ENCODE measurements at places on chromosomes 5 and 9.

DNA sequence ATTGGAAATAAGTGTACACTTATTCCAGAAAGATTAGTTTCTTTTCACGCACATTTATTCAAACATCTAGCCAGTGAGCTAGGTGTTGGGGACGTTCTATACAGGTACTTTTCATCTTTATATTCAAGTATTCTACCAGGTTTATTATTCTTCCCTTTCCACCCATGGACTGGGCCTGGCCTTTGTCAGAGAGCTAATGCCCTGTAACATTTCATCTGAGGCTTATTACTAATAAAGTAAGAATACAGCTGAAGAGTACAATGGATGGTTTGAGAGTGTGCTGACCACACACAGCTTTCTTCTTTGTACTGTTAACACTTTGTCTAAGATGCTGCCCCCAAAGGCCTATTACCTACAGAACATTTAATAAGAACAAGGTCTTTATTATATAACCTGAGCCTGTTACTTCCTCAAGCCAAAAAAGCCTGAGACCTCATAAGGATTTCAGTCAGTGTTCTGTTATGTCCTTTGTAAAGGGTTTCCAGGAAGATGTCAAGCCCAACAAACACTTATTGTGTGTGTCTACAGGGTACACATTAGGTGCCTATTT, 93.5 kb downstream of the ZNF608 start:
- no peak for DNase-seq

GRCh38 chr5:2892466-2893000, 141.1 kb upstream of the IRX2 start:
- DNase-seq = no peak

- DNase-seq = peak; percentile 73
Observed at GRCh38 chr5:147464211-147464610, 45.7 kb downstream of the DPYSL3 start.

DNA sequence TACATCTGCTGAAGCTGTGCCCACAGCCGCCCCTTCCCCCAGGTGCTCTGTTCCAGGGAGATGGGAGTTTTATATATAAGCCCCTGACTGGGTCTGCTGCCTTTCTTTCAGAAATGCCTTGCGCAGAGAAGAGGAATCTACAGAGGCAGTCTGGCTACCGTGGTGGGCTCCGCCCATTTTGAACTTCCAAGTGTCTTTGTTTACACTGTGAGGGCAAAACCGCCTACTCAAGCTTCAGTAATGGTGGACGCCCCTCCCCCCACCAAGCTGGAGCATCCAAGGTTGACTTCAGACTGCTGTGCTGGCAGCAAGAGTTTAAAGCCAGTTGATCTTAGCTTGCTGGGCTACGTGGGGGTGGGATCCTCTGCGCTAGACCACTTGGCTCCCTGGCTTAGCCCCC, 41.3 kb downstream of the RANBP17 start:
- DNase-seq = no peak

DNA sequence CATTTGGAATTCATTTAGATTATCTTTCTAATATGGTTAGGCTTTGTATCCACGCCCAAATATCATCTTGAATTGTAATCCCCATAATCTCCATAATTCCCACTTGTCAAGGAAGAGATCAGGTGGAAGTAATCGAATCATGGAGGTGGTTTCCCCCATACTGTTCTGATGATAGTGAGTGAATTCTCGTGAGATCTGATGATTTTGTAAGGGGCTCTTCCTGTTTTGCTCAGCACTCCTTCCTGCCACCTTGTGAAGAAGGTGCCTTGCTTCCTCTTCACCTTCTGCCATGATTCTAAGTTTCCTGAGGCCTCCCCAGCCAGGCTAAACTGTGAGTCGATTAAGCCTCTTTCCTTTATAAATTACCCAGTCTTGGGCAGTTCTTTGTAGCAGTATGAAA, 527.5 kb upstream of the ARRDC3 start:
- DNase-seq = no peak

DNA sequence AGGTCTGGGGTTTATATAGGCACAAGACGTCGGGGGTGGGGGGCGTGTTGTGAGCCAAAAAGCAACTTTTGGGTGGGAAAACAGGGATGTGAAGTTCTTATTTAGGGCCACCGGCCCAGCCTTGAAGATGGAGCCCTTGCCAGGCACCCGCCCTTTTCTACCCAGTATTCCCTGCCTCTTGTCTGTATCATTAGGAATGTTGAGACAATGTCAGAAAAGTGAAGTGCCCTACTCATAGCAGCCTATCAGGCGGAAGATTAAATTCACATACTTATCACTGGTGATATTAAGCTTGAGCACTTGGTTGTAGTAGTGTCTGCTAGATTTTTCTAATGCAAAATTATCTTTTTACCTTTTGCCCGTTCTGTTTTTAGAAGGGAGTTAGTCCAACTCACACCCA, 293.5 kb downstream of the CDH10 start:
- DNase-seq = no peak

DNA sequence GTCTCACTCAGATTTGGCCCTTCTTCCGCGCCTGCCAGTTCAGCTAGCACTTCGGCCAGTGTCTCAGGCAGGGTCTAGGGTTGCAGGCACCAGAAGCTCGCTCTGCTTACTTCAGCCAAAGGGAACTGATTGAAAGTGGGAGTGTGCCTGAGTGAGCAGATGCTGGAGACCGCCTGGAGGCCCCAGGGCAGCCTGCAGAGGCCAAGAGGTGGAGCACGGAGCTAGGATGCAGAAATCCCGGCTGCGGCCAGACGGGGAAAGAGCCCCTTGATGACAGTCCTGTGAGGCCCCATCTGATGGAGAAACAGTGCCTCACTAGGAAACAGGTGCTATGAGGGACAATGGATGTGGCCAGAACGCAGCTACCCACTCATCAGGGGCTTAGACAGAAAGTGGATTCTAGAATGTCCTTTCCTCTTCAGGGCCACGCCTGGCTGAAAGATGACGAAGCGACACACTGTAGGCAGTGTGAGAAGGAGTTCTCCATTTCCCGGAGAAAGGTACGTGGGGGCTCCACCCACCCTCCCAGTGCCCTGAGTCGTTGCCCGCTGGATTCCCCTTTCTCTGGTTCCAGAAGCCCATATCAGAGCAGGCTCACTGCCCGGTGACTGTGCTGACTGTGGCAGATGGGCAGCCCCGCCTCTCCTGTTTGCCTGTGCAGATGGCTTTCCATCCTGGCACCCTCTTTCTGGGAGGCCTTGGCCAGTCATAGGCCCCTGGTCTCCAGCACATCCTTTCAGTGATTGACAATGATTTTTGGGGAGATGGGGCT, 16.1 kb downstream of the HNRNPH1 start:
- no peak for DNase-seq

- DNase-seq = peak; percentile 30
Observed at GRCh38 chr5:123450640-123451039, 27.4 kb upstream of the CEP120 start.

DNA sequence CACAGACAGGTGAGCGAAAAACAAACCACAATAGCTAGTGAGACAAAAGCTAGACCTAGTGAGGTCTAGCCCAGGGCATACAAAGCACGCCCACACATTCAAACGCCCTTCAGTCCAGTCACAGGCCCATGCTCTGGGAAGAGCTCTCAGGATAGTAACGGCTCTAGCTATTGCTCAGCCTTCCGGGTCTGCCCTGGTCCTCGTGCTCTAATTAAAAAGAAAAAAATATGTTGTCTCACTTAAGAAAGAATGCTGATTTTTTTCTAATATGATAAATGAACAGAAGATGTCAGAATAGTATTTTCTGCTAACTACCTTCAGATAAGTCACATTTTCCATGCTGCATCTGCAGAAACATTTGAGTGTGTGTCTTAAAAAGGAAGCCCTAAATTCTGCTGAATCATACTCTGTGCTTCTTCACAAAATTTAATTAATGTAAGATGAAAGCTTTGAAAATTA, 94.5 kb downstream of the PLPP1 start:
- DNase-seq = peak; percentile 79

DNA sequence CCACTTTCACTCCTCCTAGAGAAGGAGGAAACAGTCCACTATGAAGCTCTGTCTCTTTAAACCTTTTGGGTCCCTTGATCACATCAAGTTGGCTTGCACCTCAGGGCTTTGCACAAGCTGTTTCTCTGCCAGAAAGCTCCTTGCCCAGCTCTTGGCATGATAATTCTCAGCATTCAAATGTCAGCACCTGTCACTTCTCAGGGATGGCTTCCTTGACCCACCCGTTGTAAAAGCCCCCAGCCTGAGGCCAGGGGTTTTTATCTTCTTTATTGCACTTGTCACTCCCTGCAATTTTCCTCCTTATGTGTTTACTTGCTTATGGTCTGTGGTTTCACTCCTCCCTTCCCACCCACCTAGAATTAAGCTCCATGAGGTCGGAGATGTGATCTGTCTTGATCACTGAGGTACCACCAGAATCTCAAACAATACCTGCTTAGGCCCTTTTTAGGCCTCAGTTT, 200.7 kb upstream of the TBC1D2 start:
- DNase-seq = no peak

DNA sequence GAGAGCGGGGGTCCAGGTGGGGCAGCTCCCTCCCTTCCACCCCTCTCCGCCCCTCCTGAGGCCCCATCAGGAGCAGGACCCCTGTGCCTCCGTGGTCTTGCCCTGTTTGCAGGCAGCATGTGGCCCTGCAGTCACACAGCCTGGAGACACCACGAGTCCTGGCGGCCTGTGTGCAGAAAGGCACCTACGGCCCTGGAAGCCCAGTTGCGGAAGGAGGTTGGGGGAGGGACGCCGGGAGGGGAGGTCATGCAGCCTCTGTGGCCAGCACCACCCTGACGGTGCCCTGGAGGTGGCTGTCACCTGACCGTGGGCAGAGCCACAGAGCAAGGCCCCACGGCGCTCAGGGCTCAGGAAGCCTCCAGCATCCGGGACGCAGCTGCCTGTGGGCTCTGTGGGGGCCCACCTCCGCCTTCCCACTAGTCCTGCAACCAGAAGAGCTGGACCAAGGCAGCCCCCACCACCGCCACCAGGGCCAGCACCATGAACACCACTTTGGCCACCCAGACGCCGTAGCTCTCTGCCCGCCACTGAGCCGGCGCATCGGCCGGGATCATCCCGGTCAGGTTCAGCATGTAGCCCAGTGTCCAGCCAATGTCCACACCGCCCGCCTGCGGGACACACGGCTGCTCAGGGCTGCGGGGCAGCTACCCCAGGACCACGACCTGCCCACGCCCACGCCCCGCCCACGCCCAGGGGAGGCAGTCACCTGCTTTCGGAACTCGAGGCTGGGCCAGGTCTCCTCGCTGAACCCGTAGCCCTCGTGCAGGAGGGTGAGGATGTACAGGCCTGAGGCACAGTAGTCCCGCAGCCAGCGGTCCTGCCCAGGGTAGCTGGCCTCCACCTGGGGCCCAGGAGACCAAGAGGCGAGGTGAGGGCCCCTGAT, 6.4 kb downstream of the ENTPD8 start:
- DNase-seq = no peak

DNA sequence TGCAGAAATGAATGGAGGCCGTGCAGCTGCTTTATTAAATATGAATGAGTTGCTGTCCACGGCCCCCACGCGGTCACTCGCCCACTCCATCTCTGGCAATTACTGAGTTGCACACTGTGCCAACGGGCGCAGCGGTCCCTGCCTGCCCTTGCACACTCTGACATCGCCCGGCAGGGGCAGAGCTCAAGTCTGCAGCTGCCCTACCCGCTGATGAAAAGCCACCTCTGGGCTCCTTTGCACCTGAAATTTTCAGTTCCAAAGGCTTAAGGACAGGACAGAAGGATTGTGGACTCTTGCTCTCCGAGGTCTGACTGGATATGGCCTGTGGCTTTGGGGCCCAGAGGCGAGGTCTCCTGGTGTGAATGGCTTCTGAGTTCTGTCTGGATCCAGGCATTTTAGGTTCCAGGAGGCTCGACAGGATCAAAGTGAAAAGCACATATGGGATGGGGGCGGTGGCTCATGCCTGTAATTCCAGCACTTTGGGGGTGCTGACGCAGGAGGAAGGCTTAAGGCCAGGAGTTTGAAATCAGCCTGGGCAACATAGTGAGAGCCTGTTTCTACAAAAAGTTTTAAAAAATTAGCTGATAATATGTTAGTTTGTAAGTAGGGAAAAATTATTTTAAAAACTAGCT, 201.8 kb downstream of the PAX5 start:
- DNase-seq = no peak

GRCh38 chr5:150560401-150561191, 52.7 kb downstream of the NDST1 start:
- peak; percentile 79 for DNase-seq

GRCh38 chr5:132808448-132808847, 4.7 kb upstream of the SOWAHA start:
- DNase-seq = no peak

- no peak for DNase-seq
Observed at GRCh38 chr5:167863883-167864282, 427.6 kb upstream of the WWC1 start.

DNA sequence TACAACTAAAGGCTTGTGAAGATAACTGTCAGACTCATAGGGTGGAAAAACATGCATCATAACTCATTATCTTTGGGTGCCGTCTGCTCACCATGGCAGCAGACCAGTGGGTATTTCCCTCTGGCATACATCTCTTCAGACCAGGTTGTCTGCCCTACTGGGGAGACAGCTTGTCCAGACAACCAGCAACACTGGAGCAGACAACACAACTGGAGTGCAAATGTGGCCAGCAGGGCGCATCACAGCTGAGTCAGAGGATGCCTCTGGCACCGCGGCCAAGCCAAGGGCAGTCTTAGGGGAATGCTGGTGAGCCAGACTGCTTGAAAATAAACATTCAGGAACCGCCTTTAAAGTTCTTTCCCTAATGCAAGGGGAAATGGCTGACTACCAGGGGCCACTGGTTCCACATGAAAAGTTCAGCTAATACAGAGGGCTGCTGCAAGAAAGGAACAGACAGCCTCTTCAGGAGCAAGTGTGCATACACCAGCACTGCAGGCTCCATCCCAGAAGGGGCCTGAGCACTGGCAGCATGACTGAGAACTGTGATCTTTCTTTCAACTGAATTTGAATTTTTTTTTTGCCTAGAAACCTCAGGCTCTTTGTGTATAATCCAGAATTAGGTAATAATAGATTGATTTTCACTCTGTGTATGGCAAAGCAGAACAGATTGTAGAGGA, 77.3 kb downstream of the MAMDC2 start:
- peak; percentile 98 for DNase-seq

GRCh38 chr5:152094060-152094459, 169.4 kb upstream of the GLRA1 start:
- DNase-seq = no peak

GRCh38 chr5:142275496-142275895, 49.3 kb downstream of the SPRY4 start:
- no peak for DNase-seq

- no peak for DNase-seq
Observed at GRCh38 chr5:160266044-160266443, 36.7 kb downstream of the FABP6 start.

- DNase-seq = no peak
Observed at GRCh38 chr5:65802080-65802479, 80.1 kb downstream of the NLN start.

GRCh38 chr9:24464319-24464951, 81.3 kb downstream of the IZUMO3 start:
- DNase-seq = peak; percentile 16

DNA sequence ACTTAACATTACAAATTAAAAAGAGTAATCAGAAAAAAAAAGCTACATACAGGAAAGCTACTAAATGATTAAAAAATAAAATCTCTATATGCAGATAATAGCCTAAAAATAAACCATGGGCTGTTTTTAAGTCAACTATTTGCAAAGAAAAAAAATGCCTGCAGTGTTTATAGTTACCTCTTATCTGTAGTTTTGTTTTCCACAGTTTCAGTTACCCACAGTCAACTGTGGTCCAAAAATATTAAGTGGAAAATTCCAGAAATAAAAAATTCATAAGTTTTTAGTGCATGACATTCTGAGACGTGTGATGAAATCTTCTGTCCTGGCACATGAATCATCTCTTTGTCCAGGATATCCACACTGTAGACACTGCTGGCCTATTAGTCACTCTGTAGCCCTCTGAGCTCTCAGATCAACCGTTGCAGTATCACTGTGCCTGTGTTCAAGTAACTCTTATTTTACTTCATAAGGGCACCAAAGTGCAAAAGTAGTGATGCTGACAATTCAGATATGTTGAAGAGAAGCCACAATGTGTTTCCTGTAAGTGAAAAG, 59.2 kb downstream of the PRELID2 start:
- DNase-seq = peak; percentile 97

Measured in iris pigment epithelial cell (primary cell).